ENCODE measurements at places on chromosomes 6 and 20.

DNA sequence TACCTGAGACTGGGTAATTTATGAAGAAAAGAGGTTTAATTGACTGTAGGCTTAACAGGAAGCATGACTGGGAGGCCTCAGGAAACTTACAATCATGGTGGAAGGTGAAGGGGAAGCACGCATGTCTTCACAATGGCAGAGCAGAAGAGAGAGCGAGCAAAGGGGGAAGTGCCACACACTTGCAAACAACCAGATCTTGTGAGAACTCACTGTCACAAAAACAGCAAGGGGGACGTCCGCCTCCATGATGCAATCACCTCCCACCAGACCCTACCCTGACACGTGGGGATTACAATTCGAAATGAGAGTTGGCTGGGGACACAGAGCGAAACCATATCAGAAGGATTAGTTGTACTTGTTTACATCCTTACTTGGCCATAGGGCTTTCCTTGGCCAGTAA is 49.7 kb downstream of the FIG4 start:
- no peak for DNase-seq

GRCh38 chr6:34232901-34233300 is 3.8 kb upstream of the HMGA1 start:
- DNase-seq: no peak

- no peak for DNase-seq
These were observed 176.4 kb upstream of the RREB1 start for GRCh38 chr6:6931071-6932025.

DNA sequence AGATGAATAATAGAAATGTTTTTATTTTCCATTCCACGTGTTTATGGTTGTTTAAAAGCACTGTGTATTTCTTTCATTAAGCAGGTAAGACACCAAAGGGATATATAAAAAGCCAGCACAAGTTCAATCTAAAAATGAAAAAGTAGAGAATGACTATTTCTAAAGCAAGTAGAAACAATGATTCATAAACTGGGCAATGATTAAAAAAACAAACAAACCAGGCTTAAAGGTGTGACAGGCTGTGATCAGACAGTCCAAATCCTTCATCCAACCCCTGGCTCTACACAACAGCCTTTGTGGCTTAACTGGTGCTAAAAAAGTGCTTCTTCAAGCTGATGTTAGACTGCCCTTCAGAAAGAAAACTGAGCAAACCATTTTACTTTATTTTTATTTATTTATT is 45.7 kb upstream of the TSHZ2 start:
- DNase-seq: no peak
